ENCODE measurements at places on chromosomes 4 and X.

GRCh38 chrX:154649503-154650220 lies 3.7 kb downstream of the CTAG2 start:
- no peak for DNase-seq

- DNase-seq = no peak
Observed at GRCh38 chrX:24405959-24406358, 45.5 kb downstream of the SUPT20HL1 start.

GRCh38 chr4:185384930-185385331 lies 10.8 kb downstream of the LRP2BP start:
- DNase-seq = no peak

DNA sequence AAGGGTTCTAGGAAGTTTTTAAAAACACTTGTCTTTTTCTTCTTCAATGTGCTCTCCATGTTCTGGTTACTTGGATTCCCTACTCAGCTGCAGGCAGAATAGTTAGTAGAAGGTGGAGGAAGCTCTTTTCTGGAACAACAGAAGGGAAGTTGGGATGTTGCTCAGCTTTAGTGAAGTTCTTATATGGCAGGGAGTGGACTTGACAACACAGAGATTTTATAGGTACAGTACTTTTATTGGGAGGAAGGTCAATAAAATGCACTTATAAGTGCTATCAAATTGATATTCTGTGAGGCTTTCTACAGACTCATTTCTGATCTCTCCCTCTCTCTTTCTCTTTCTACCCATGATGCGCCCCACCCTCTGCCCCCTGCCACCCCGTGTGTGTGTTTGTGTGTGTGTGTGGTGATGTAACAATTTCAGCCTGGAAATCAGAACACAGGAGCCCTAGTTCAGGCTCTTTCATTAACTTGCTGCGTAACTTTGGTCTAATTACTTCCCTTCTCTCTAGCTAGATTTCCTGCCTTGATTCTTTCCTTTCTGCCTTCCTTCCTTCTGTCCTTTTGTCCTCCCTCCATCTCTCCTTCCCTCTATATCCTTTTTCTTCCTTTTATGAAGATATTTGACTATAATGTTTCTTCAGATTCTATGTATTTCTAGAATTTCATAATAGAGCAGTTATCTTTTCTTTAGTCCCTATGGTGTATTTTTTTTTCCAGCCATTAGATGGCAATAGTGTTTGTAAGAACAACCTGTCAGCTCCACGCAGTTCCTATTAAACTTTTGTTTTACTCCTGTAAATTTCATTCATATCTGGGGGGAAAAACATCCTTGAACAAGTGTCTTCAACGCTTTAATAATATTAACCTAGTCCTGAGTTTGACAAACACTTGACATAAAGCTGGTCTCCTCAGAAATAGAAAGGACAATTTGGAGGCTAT lies 37.1 kb downstream of the HEPH start:
- DNase-seq = no peak

- no peak for DNase-seq
Observed at GRCh38 chr4:89954906-89955695, 60.4 kb downstream of the MMRN1 start.

DNA sequence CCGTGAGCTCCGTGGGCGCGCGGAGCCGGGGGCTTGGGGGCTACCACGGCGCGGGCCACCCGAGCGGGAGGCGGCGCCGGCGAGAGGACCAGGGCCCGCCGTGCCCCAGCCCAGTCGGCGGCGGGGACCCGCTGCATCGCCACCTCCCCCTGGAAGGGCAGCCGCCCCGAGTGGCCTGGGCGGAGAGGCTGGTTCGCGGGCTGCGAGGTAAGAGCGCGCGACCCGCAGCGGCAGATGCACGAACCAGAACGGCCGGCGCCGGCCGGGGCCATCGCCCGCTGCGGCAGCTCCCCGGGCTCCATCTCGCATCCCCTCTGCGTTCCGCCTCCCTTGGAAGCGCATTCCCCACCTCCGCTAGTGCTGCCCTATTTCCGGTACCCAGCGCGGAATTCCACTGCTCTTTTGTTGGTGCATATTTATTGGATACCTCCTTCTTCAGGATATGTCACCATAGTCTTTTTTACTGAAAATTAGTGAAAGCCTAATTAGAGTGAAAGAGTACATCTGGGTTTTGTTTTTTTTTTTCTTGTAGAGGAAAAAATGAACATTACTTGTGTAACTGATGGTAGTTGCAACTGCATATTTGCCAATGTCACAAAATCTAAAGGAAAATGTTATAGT lies 797 bp downstream of the PKD2 start:
- DNase-seq = peak; percentile 30

DNA sequence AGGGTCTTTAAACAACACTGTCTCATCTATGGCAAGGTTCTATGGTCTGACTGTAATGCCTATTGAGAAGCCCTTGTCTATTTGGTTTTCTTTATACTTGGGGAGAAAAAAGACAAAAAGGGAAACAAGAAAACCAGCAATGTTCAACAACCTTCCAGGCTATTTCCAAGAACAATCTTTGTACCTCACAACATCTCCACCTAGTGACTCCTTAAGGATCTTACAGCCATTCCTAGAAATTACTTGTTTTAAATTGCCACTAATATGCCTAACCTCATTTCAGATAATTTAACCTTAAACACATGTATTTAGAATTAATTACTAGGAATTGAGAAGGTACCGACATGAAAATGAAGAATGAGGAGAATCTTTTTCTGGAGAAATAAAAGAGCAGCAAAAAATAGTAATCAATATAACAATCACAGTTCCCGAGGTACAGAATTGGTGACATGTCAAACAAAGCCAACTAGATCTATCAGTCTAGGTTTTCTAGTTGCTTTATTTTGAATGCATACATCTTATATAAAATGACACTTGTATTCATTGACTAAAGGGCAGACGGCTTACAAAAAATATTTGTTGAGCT lies 1.6 kb upstream of the RBM46 start:
- DNase-seq = no peak

GRCh38 chr4:169103966-169104412 lies 93.9 kb upstream of the CBR4 start:
- DNase-seq = no peak

GRCh38 chrX:149829751-149830191 lies 48.0 kb downstream of the MAGEA9 start:
- no peak for DNase-seq

DNA sequence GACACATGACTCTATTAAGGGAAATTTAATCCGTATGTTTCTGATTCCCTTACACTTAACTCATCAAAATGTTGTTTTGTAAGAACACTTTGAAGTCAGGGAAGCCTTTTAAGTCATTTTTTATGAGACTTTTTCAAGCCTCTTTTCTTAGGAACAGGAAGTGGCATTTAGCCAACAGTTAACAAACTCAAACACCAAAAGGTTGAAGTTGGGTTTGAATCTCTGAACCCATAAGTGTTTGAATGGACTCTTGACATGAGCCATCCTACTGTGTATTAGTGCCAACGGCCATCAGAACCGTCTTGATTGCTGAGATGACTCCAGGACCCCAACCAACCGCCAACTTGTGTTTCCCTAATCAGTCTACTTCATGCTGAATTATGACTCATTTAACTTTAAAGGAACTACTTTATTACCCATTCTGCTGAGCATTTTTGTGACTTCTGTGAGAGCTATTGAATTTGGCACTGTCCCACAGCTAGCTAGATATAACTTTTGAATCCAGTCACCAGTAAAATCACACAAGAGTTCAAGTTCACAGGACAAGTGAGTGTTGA lies 209.1 kb upstream of the FAT1 start:
- no peak for DNase-seq

DNA sequence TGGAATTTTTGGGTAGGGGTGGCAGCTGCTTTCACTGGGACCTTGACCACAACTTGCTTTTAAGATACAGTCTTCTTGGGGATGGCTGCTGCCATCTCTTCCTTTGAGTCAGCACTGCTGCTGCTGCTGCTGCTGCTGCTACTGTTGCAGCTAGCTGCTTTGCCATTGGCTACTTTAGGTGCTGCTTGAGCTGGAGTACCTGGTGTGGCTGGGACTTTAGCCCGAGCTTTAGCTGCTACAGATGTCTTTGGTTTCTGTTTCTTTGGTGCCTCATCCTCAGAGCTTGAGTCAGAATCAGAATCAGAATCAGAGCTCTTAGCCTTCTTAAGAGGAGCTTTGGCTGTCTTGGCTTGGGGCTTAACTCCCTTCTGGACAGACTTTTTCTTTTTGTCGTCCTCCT lies 52.2 kb downstream of the FAM9B start:
- DNase-seq = no peak
